ENCODE measurements at places on chromosomes 5 and 9.
A peak's percentile ranks its signal among the peaks of the same experiment; 100 is the strongest.

GRCh38 chr9:83425240-83425639 is 113.0 kb downstream of the FRMD3 start:
- DNase-seq: no peak

DNA sequence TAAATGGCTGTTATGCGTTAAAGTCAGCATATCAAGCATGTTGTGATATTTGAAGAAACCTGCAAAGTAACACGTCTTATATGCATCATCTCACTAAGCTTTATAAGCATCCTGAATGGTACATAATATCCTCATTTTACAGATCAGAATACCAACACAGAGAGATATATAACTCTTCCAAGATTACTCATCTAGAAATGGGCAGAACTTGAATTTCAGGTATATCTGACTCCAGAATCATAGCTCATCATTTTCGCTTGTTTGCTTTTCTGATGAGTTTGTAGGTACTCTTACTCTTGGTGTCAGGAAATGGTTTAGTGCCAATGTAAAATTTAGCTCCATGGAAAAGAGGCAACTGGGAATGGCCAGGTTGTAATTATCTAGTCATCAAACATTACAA is 232.3 kb upstream of the ANKH start:
- no peak for DNase-seq

DNA sequence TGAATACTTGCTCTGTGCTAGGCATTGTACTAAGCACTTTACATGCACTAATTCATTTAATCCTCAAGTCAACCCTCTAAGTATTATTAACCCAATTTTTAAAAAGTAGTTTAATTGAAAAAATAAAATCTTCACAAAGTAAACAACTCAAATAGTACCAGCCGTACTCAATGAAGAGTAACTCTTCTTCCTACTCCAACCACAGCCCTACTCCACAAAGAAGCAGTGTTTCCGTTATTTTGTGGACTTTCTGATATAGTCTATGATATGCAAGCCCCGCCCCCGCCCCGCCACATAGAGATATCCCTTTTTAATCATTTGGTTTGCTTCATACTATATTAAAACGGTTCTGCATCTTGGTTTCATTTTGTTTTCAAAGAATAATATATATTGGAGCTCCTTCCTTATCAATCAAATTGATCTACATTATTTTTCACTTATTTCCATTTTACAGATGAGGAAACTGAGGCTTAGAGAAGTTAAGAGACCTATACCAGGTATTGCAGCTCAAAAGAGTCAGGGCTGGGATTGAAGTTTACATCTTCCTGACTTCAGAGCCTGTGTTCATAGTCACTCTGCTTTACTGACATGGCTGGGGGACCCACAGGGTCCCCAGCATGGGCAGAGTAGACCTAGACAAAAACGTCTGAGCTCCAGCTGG is 78.6 kb downstream of the PCDH1 start:
- DNase-seq: peak; percentile 53

GRCh38 chr9:124562328-124562727 is 55.1 kb upstream of the NR5A1 start:
- DNase-seq: no peak

DNA sequence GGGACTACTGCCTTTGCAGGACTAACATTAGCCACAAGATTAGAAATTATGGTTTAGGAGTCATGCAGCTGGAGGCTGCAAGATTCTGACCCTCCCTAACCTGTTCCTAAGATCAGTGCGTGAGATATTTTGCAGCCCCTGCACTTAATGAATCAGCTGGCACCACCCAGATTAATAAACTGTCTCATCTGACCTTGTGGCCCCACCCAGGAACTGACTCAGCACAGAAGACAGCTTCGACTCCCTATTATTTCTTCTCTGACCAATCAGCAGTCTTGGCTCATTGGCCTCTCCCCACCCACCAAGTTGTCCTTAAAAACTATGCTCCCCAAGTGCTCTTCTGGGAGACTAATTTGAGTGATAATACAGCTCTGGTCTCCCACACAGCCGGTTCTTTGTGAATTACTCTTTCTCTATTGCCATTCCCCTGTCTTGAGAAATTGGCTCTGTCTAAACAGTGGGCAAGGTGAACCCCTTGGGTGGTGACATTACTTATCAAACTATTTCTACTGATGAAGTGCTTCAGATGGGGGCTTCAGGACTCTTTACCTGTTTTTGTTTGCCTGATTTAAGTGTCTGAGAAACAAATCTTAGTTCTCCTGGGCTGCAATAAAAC is 17.0 kb downstream of the CTSL start:
- DNase-seq: no peak
